ENCODE measurements at places on chromosomes 16 and 17. TPM values are rescaled to one million over a fixed set of nuclear protein-coding genes. Genes with fewer than 3 reads are reported as not detected.
A peak's percentile ranks its signal among the peaks of the same experiment; 100 is the strongest.

- no peak overlapping the region for H3K27ac ChIP-seq
- peaks cover 58% of the 10 kb centered on the region for H3K4me1 ChIP-seq
- DNase-seq = no peak
- H3K36me3 ChIP-seq = peaks cover 60% of the 10 kb centered on the region
- no peaks in the 10 kb centered on the region for H3K27me3 ChIP-seq
- no peak overlapping the region for H3K4me3 ChIP-seq
Observed at GRCh38 chr16:1495211-1495888, 2.2 kb downstream of the TELO2 start.

DNA sequence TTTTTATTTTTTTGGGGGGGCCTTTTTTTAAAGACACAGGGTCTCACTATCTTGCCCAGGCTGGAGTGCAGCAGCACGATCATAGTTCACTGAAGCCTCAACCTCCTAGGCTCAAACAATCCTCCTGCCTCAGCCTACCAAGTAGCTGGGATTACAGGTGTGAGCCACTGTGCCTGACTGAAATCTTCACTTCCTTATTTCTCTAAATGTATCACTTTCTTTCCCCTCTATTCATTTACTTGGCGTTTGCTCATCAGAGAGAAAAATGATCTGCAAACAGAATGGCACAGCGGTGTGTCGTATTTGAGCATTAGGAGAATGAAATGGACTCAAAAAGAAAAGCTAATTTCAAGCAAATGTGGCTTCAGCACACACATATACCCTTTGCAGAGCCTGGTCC, 44.3 kb upstream of the CDH5 start:
- no peaks in the 10 kb centered on the region for H3K36me3 ChIP-seq
- peaks cover 26% of the 10 kb centered on the region for H3K27me3 ChIP-seq
- peaks cover 12% of the 10 kb centered on the region for H3K4me1 ChIP-seq
- H3K4me3 ChIP-seq = no peak overlapping the region
- H3K27ac ChIP-seq = no peak overlapping the region
- no peak for DNase-seq

DNA sequence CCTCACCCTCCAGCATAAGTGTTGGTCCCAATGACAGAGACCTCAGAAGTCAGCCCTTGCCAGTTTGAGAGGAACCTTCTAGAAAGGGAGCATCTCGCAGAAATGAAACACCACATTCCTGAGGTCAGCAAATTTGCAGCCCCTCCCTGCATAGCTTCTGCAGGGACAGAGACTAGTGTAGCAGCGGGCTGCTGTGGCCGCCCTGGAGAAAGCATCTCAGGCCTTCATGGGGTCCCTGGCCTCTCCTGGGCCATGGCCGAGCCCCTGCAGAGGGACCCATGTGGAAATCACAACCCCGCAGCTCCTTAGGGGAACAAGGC, 11.4 kb downstream of the HS3ST6 start:
- H3K4me1 ChIP-seq = peaks cover 55% of the 10 kb centered on the region
- no peaks in the 10 kb centered on the region for H3K36me3 ChIP-seq
- peaks cover 35% of the 10 kb centered on the region for H3K27me3 ChIP-seq
- no peak overlapping the region for H3K4me3 ChIP-seq

GRCh38 chr17:78325076-78325687, 34.7 kb downstream of the SOCS3 start:
- H3K36me3 ChIP-seq = no peaks in the 10 kb centered on the region
- no peak for DNase-seq
- no peak overlapping the region for H3K27ac ChIP-seq
- H3K4me3 ChIP-seq = no peak overlapping the region
- H3K4me1 ChIP-seq = peaks cover 23% of the 10 kb centered on the region

DNA sequence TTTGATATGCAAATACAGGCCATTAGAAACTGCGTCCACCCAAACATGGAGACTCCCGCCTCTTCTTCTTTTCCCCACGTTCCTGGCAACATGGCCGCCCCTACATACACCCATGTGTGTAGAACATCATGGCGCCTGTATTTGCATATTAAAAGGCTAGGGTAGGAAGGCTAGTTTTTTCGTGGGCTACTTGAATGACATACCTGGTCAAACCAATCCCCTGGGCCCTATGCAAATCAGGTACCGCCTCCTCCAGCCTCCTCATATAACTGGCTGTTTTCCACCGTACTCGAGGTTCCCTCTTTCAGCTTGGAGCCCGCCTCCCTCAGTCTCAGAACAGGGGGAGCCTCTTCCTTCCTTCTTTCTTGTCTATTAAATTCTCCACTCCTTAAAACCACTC, 840 bp upstream of the CD300LB start:
- peaks cover 3% of the 10 kb centered on the region for H3K27me3 ChIP-seq
- no peaks in the 10 kb centered on the region for H3K36me3 ChIP-seq
- no peak for DNase-seq
- no peak overlapping the region for H3K4me3 ChIP-seq

DNA sequence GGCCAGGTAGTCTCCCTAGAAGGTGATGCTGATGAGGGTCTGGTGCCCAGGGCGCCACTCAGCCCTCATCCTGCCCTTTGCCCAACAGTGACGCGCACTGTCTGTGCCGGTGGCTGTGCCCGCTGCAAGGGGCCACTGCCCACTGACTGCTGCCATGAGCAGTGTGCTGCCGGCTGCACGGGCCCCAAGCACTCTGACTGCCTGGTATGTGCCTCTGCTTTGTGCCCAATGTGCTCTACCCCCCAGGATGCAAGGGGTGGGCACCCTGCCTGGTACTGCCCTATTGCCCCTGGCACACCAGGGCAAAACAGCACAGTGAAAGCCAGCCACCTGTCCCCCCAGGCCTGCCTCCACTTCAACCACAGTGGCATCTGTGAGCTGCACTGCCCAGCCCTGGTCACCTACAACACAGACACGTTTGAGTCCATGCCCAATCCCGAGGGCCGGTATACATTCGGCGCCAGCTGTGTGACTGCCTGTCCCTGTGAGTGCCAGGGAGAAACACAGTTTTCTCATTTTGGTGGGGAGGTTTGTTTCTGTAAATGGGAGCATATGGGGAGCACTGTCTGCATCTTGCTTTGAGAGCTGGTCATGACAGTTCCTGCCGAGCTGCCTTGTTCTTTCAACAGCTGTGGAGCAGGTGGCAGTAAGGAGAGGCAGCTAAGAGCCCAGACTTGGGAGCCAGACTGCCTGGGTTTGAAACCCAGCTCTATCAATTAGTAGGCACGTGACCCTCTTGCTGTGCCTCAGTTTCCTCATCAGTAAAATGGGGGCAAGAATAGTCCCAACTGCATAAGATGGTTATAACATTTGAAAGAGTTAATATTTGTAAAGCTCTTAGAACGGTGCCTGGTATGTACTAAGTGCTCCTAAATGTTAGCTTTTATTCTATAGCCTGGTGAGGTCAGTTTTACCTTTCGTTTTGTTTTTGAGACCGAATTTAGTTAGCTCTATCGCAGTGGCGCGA, 10.4 kb downstream of the ERBB2 start:
- 0 out of 2 replicates have a peak, but pooled peaks cover 5% of the 10 kb centered on the region for H3K27me3 ChIP-seq
- no peak for DNase-seq
- no peaks in the 10 kb centered on the region for H3K4me1 ChIP-seq
- no peak overlapping the region for H3K27ac ChIP-seq
- H3K4me3 ChIP-seq = no peak overlapping the region

- DNase-seq = no peak
- no peaks in the 10 kb centered on the region for H3K27me3 ChIP-seq
- no peak overlapping the region for H3K27ac ChIP-seq
- peaks cover 38% of the 10 kb centered on the region for H3K4me1 ChIP-seq
- peaks cover 82% of the 10 kb centered on the region for H3K36me3 ChIP-seq
Observed at GRCh38 chr16:4882633-4883285, 35.5 kb downstream of the UBN1 start.

DNA sequence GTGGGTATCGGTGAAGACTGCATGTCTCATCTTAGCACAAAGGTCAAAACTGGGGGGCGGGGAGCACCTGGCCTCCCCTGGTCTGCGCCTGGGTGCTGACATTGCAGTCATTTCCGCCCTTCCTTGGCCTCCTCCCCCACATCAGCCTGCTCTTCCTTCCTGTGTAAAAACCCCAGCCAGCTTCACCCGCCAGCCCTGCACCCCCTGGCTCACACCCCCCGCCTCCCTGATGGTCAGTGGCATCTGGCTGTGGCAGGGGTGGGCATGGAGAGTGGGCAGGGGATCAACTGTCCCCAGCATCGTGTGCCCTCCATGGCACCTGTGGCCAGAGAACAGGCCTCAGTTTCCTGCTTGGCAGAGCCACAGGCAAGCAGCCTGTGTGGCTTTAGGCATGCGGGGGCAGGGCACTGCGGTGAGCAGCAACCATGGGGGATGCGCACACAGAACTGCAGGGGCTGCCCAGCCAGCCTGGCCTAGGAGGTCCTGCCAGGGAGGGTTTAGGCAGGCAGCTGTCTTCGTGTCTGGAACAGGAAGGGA, 26.5 kb upstream of the LASP1NB start:
- peak overlapping the region; percentile 62 for H3K27ac ChIP-seq
- peaks cover 45% of the 10 kb centered on the region for H3K4me1 ChIP-seq
- H3K36me3 ChIP-seq = peaks cover 75% of the 10 kb centered on the region
- H3K27me3 ChIP-seq = no peaks in the 10 kb centered on the region
- peak; percentile 78 for DNase-seq

- H3K4me1 ChIP-seq = peaks cover 5% of the 10 kb centered on the region
- no peak for DNase-seq
- no peak overlapping the region for H3K27ac ChIP-seq
Observed at GRCh38 chr16:5064915-5065314, 841 bp downstream of the C16orf89 start.

- no peaks in the 10 kb centered on the region for H3K4me1 ChIP-seq
- peaks cover 92% of the 10 kb centered on the region for H3K36me3 ChIP-seq
- H3K4me3 ChIP-seq = no peak overlapping the region
- DNase-seq = no peak
- H3K27me3 ChIP-seq = no peaks in the 10 kb centered on the region
Observed at GRCh38 chr16:24174504-24174903, 81.6 kb upstream of the CACNG3 start.

DNA sequence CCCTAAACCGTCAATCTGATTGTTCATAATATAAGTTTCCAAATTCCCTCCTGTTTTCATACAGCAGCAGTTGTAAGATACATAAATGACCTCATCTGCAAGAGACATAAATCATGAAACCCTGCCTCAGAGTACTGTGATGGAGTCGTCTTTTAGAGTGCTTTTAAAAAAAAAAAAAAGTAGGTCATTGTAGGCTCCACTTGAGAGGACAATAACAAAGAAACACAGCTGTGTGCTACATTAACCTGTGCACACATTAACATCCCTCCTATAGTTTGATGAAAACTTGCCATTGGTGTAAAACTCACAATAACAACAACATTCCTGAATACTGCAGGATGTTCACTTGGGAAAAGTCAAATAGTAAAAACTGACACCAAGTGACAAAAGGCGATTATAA, 56.5 kb downstream of the XPO6 start:
- no peak overlapping the region for H3K27ac ChIP-seq
- H3K36me3 ChIP-seq = peaks cover 83% of the 10 kb centered on the region
- H3K4me3 ChIP-seq = no peak overlapping the region
- H3K27me3 ChIP-seq = no peaks in the 10 kb centered on the region
- no peak for DNase-seq
- no peaks in the 10 kb centered on the region for H3K4me1 ChIP-seq

DNA sequence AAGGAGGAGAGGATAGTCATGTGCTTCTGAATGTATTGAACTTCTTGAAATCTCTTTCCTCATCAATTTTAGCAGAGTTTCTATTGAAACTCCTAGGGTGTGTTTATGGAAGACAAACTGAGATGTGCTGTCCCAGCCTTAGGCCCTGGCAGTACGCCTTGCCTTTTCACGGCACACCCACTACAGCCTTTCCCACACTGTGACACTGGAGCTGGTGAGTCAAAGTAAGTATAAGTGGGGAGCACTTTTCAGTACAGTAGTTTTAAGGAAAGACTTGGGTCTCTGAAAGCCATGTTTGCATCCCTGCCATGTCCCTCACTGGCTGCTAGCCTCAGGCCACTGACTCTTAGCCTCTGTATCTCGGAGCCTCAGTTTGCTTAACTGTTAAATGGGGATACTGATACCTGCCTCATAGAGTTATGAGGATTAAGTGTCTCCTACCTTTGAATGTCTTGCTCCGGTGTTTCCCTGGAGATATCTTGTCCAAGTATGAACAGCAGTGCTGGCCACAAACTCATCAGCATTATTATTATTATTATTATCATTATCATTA, 144.7 kb upstream of the CRHR1 start:
- no peak for DNase-seq
- no peak overlapping the region for H3K27ac ChIP-seq
- H3K4me1 ChIP-seq = no peaks in the 10 kb centered on the region
- H3K27me3 ChIP-seq = peaks cover 14% of the 10 kb centered on the region
- H3K4me3 ChIP-seq = no peak overlapping the region

GRCh38 chr16:66278604-66279262, 87.8 kb upstream of the CDH5 start:
- no peaks in the 10 kb centered on the region for H3K36me3 ChIP-seq
- H3K4me1 ChIP-seq = no peaks in the 10 kb centered on the region
- DNase-seq = no peak
- no peak overlapping the region for H3K27ac ChIP-seq
- no peaks in the 10 kb centered on the region for H3K27me3 ChIP-seq

- H3K36me3 ChIP-seq = no peaks in the 10 kb centered on the region
- H3K4me1 ChIP-seq = no peaks in the 10 kb centered on the region
- DNase-seq = no peak
Observed at GRCh38 chr17:74953134-74953687, 17.5 kb downstream of the OTOP3 start.

- no peaks in the 10 kb centered on the region for H3K36me3 ChIP-seq
- H3K27me3 ChIP-seq = no peaks in the 10 kb centered on the region
- peaks cover 4% of the 10 kb centered on the region for H3K4me1 ChIP-seq
- no peak for DNase-seq
Observed at GRCh38 chr16:74837056-74837455, 62.4 kb upstream of the FA2H start.

GRCh38 chr17:31112001-31112661, 17.4 kb downstream of the NF1 start:
- H3K36me3 ChIP-seq = peaks cover 3% of the 10 kb centered on the region
- H3K4me1 ChIP-seq = peaks cover 10% of the 10 kb centered on the region
- no peaks in the 10 kb centered on the region for H3K27me3 ChIP-seq
- H3K4me3 ChIP-seq = no peak overlapping the region
- H3K27ac ChIP-seq = no peak overlapping the region

- peaks cover 84% of the 10 kb centered on the region for H3K36me3 ChIP-seq
- DNase-seq = no peak
- H3K4me3 ChIP-seq = no peak overlapping the region
- H3K27me3 ChIP-seq = no peaks in the 10 kb centered on the region
Observed at GRCh38 chr16:70418274-70418992, 20.5 kb downstream of the ST3GAL2 start.

DNA sequence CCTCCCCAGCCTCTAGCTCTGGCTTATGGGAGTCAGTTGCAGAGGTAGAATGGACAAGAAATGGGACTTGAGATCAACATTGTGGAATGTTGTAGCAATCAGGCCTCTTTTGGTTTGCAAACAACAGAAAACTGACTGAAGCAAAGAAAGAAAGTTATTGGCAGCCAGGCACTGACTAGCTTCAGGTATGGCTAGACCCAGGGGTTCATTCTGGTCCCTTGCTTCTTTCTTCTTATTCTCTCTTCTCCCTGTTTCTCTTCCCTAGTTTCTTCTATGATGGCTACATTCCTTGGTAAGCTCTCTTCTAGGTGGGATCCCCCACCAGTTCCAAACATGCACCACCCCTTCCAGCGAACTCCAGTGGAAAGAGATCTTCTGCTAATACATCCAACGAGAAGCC, 154.3 kb downstream of the CPPED1 start:
- no peaks in the 10 kb centered on the region for H3K27me3 ChIP-seq
- no peak for DNase-seq
- peaks cover 11% of the 10 kb centered on the region for H3K4me1 ChIP-seq
- no peaks in the 10 kb centered on the region for H3K36me3 ChIP-seq

The GGT6 gene
- total RNA-seq = not detected

The TEKT5 gene
- not detected for total RNA-seq

The MYH2 gene
- total RNA-seq = not detected

The HERPUD1 gene
- total RNA-seq = 54.4 TPM

The SP6 gene
- 7.9 TPM for total RNA-seq

The TPSG1 gene
- not detected for total RNA-seq

The TSPOAP1 gene
- 1.7 TPM for total RNA-seq

The CORO1A gene
- total RNA-seq = 17.8 TPM
